Activated T-cell treated with anti-CD3 and anti-CD28 coated beads, Interleukin-2, amount 50 U/mL, for 24 hours (primary cell): ENCODE measurements at places on chromosomes 2 and 18.

DNA sequence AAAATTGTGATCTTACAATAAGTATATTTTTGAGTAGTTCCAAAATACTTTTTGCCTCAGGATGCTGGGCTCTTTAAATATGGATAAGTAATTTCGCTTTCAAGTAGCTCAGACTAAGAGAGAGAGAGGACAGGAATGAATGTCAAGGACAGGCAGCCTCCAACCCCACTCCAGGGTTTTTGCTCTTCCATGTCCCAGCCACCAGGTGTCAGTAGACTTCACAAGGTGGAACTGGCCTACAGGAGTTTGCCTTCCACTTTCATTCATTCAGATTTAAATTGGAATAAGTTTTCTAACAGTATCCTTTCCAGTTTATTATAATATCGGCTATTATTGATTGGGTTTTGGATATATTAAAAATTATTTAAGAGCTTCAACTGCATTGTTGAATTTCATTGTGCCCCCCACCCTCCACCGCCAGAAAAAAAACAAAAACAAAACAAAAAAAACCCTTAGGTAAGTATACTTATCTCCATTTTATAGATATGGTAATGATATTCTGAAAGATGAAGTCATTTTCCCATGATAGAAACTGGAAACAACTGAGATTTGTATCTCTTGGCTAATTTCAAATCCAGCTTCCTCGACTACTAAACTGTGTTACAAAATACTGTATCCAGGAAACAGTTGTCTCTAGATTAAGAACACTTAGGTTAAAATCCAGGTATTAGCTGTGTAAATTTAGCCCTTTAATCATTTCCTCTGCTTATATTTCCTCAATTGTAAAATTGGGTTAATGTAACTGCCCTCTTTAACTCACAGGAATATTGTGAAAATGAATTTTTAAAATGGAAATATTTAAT lies 793.1 kb downstream of the ERBB4 start:
- DNase-seq: no peak

GRCh38 chr2:190410166-190410565 lies 2.0 kb downstream of the MFSD6 start:
- DNase-seq: no peak

DNA sequence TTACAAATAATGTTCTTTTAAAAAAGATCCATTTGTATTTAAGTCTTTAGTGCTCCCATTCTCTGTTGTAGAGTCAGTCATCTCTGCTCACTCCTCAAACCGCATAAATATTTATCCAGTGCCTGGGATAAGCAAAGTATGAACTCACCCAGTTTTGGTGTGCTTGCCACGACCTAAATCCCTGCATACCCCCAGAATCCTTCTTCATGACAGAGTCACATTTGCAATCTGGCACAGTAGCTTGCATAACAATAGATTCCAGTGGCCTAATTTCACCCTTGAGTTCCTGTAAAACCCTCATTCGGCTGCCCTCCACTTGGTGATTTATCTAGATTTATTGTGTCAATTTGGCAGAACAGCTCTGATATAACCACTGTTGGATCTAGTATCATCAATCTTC lies 92.9 kb downstream of the DTNA start:
- DNase-seq: no peak

DNA sequence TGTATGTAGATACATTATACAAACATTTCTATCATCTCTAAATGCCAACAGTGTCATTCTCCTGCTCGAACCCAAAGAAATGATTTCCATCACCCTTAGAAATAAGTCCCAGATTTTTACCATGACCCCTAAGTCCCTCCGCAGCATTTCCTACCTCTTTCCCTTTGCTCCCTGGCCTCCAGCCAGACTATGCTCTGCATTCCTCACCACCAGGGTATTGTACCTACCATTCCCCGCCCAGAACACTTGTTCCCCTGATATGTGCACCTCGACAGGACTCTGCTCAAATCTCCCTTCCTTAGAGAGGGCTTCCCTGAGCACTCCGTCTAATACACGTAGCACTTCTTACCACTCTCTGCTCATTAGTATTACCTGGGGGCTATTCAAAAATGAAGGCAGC lies 630.2 kb downstream of the ARHGAP15 start:
- no peak for DNase-seq

GRCh38 chr18:45567123-45567522 lies 48.2 kb upstream of the SLC14A2 start:
- DNase-seq: no peak

- DNase-seq: no peak
These were observed 160.5 kb downstream of the TMEM163 start for GRCh38 chr2:134558208-134558830.

- no peak for DNase-seq
These were observed 13.7 kb downstream of the NGEF start for GRCh38 chr2:232999354-232999753.

GRCh38 chr2:118006326-118006725 lies 7.5 kb downstream of the CCDC93 start:
- no peak for DNase-seq

GRCh38 chr2:28480403-28481049 lies 15.3 kb upstream of the PLB1 start:
- peak; percentile 12 for DNase-seq

DNA sequence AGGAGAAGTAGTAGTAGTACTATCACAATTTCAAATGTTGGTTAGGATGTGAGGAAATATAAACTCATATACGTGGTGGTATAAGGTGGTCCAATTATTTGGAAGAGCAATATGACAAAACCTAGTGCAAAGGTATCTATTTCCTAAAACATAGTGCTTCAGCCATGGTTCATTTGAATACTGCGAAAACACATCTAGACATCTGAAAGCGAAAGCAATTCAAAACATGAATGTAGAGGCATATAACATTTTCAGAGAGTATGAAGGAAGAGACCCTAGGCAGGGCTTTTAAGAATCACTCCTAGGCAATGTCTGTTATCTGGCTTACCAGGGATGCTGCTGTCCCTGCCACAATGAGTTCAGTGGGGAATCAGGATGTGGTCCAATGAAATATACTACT lies 1085.8 kb downstream of the TDRD15 start:
- DNase-seq: no peak

GRCh38 chr2:65231121-65231520 lies 3.5 kb downstream of the ACTR2 start:
- no peak for DNase-seq

DNA sequence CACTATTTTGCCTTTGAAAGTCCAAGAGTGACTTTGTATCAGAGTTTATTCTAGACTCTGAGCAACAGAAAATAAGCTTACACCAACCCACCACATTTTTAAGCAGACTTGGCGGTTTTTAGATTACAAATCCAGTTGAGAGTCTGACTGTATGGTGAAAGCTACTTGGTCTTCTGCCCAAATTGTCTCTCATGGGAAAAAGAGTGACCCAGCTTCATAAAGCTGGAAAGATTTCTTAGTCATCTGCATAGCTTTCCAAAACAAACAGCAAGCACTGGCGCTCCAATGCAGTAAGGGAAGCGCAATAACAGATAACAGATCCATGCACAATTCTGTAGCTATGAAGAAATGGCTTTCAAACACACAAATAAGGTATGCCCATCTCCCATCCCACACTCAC lies 7.1 kb downstream of the DSG1 start:
- DNase-seq: no peak

DNA sequence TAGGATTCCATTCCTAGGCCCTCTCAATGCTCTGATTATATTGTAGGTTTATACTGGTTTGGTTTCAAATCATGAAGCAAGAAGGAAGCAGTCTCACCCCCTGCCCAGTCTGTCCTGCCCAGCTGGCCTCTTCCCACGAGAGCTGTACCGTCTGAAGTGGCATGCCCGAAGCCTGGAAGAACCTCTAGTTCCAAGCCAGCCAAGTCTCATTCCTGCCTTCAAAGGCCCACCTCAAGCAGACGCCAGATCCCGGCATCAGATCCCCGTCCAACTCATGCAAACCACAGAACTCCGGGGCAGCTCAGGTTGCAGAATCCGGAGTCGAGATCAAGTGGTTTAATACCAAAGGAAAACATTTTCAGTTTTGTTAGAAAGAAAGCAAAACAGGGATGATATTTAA lies 234.4 kb downstream of the LPIN1 start:
- no peak for DNase-seq

DNA sequence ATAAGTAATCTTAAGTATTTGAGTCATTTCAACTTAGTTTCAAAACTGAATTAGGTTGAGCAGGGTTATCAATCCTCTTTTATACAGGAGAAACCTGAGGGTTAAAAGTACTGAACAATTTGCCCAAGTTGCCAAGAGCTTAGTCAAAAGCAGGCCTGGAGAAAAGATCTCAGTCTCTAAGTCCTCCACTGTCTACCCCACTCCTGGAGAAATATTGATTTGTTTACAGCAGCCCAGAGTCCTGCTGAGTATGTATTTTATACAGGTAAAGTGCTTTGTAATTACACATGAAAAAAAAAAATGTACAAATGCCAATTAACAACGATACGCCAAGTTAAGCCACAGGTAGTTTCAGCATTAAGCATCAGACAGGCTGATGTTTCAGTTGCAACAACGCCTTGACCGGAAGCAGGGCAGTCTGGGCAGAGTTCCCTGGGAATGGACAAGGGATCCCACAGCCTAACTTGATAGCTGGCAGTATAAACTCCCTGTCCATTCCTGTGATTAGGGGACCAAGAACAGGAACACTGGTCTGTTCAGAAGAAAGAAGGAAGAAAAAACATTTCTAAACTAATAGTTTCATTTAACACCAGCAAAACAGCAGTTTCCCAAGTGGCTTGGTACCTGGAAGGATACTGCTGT lies 132.9 kb downstream of the MYO5B start:
- DNase-seq: no peak

DNA sequence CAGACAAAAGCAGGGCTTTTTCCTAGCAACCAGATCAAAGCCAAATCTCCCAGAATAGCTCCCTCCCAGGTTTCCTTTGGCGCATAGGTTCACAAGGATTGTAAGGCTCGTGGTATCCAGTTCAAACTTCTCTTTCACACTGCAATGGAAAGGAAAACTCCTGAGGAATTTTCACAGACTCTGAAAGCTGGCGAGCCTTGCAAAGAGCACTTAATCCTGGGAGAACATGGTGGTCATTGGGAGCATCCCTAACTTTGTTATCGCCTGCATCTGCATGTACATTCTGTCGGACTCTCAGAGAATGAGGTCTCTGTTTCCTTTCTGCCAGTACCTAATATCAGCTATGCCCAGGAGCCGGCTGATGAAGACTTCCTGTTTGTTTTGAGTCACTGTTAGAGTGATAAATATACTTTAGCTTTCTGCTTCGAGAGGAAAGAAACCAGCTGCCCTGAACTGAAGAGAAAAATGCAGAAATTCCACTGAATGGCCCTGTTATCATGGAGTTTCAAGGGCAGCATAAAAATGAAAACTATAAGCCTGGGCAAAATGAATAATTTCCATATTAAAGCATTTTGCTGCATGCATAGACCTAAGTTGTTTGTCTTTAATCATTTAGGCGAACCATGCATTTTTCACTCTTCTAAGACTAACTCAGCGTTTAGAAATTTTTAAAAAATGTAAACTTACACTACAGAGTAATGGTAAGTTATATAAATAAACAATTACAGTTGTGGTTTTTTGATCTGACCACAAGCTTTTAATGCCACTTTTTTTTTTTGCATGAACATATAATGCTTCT lies 76.4 kb upstream of the ZEB2 start:
- DNase-seq: no peak

DNA sequence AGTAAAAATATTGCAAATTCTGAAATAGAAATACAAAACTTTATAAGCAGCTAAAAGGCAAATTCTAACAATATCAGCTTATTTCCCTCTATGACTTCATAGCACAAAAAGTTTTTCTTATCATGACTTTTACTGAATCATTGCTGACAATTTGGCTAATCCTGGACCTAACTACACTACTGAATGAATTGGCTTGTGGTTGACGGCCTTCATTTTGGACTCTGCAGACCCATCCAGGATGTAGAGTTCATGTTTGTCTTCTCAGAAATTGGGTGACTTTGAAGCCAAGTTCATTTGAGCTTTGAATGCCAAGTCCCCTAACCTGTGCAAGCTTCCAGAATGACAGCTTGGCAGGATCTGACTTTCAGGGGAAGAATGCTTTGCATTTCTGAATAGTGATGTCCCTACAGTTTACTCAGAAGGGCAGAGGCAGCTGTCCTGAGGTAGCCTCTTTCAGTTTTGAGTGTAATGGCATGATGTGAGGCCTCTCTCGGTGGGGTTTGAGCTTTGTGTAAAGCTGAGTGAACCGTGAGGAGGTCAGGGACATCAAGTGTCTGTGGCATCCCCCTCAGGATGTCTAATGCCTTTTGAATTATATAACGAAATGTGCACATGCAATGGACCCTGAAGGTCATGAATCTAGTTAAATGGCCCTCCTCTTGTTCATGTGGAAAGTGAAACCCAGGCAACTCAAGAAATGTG lies 48.0 kb downstream of the EFEMP1 start:
- no peak for DNase-seq

DNA sequence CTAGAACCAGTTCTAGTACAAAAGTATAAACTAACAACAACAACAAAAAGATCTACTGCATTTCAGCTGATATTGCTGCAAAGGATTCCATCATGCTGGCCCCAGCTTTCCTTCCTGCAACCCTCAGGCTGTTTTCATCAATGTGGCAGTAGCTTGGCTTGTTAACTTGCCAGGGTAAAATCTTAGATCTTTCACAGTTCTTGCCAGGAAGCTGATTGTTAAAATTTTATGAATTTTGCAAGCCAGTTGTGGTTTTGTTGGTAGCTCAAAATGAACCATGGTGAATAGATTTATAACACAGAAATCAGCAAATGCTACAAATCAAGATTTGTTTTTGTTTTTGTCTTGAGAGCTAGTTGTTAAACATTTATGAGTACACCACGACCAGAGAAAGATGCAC lies 19.3 kb downstream of the CCDC178 start:
- no peak for DNase-seq

DNA sequence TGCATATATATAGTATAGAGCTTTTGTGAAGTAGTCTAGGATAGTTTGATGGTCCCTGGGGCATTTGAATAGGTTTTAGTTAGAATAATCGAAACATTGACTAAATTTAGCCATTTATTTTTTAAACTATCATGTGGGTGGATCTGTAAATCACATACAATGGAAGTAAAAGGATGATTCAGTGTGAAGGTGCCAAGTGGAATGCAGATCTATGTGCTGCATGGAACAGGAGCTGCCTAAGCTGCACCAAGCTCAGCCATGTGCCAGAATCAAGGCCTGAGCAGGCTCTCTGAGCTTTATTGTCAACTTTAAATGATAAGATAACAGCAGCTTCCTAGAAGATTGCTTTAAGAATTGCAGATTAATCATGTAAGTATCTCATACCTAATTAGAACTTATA lies 1996.2 kb upstream of the PIK3C3 start:
- DNase-seq: no peak

DNA sequence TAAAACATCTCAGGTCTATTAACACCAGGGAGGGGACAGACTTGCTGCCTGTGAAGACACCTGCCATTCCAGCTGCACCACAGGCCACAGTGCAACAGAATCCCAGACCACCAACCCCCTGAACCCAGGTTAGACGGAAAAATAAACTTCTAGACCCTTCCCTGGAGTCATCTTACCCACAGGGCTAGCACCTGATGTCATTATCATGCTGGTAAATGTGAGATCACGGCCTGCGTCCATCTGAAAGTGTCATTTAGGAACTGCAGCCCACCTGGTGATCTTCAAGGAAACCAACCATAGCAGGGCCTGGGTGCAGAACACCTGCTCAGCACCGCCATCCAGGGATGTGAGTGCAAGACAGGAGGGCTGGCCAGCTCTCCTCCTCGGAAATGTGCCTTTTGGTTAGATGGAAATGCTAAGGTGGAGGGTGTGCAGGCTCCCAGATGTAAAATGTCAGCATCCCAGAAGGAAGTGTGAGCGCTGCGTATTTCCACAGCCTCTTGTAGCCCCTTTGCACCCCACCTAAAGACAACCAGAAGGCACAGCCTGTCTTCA lies 80.8 kb downstream of the PTGR3 start:
- no peak for DNase-seq
